ENCODE measurements at places on chromosomes 12 and 14.

DNA sequence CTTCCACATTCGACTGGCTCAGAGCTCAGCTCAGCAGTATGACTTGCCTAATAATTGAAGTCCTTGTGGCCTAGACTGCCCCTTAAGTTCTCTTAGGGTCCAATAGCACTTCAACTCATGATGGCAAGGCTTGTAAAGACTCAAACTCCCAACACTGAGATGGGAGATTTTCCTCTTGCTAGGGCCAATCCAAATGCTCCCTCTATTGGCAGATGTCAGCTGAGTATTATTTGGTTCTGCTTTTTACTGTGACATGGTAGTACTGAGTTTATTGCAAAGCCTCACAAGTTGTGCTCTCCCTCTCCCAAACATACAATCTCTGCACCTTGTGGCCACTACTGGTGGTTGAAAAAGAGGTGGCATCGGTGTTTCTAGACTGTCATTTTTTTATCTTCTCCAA, 164.2 kb downstream of the ALG10 start:
- DNase-seq = no peak

- no peak for DNase-seq
Measured at GRCh38 chr12:62646566-62646965, 179.9 kb downstream of the MON2 start.

DNA sequence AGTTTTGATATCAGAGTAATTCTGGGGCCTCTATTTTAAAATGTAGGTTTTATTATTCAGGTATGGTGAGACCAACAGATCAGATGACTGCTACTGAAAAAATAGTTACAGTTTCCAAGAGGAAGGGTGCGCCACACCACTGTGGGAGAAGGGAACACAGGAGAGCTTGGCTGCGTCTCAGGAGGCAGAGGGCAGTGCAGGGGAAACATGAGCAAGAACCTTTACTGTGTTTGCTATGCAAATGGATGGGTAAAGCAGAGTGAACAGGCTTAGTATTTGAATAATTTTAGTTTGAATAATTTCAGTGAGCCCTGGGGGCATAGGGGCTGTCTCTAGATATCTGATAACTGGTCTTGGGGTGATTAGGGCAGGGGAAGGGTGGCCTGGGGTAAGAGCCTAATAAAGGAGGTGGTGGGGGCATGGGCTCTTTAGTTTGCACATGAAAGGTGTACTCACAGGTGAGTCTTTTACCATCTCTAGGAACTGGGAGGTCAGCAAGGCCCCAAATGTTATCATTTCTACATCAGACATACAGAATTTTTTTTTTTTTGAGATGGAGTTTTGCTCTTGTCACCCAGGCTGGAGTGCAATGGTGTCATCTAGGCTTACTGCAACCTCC, 196.8 kb upstream of the NEDD1 start:
- DNase-seq = no peak

GRCh38 chr12:68358532-68359485, 26.6 kb upstream of the MDM1 start:
- peak; percentile 90 for DNase-seq

GRCh38 chr12:57072661-57073060, 5.9 kb downstream of the NEMP1 start:
- no peak for DNase-seq

DNA sequence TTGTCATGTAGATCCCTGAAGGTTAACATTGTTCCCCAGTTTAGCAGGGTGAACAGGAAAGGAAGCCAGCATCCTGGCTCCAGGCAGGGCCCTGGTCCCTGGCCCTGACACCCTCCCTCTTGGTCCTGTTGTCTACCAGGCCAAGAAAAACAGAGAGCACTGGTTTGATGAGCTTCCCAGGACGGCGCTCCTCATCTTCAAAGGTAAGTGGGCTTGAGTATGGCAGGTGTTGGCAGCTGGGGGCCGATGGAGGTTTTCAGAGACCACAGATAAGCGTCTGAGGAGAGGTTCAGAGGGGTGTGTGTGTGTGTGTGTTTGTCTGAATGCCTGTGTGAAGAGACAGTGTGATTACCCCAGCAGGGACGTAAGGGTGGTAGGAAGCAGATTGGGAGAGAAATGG, 56.3 kb downstream of the SLC8B1 start:
- DNase-seq = no peak

GRCh38 chr12:95440401-95440800, 33.6 kb upstream of the METAP2 start:
- DNase-seq = peak; percentile 5

DNA sequence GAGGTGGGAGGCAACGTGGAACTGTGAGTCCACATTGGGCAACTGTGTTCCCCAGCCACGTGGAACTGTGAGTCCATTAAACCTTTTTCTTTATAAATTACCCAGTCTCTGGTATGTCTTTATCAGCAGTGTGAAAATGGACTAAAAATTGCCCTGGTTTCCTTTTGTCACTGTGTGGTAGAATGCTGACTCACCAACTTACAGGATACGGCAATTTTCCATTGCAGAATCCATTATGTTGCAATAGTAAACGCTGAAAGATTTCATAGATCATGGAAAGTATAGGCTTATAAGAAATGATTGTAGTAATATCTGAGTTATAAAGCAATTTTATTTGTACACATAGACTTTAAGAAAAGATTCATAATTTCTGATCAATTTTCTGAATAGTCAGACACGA, 93.0 kb downstream of the GTF2A1 start:
- peak; percentile 51 for DNase-seq

- no peak for DNase-seq
Measured at GRCh38 chr12:119710965-119711551, 43.1 kb downstream of the PRKAB1 start.

- no peak for DNase-seq
Measured at GRCh38 chr12:47782372-47782770, 9.3 kb downstream of the SLC48A1 start.

DNA sequence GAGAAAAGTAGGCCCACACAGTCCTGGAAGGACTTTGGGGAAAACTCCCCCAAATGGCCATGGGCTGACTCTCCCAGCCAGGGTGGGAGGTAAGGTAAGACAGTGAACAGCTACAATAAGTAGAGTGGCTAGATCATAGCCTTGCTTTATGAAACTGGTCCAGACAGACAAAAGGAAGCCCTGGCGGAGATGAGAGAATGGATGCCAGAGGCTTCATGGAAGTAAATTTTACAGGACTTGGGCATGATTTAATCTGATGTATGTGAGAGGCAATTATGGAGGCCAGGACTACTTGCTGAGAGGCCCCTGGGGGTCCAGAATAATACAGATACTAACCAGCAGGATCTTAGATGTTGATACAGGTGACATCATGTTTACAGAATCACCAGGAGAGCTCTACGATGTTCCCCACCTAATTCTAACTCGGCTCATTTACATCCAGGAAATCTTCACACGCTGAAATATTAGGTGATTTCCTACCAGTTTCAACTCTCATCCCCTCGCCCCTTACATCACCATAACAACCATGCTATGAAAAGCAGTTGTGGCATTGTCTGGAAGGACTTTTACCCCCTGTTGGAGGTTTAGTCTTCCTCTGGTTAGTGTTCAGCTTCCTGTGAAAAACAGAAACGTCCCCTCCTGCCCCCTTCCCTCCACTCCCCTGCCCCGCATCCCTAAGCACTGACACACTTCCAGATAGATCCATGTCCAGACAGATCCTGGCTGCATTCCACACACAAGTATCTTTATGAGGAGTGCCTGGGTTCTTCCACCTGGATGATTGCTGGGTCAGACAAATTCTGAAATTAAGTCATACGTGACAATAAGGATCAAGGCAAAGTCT, 39.5 kb upstream of the NT5DC3 start:
- DNase-seq = no peak

DNA sequence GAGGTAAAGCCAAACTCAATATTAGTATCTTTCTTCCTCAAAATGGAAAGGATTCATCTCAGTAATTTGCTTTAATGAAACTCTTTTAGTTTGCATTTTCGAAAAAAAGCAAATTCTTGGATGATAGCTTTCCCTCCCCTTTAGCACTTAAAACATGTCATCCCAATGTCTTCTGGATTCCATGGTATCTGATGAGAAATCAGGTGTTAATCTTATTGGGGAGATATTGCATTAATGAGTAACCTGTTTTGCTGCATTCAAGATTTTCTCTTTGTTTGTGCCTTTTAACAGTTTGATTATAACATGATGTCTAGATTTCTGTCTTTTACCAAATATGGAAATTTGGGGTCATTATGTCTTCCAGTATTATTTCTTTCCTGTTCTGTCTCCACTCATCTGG, 405.1 kb upstream of the FOXG1 start:
- DNase-seq = no peak

DNA sequence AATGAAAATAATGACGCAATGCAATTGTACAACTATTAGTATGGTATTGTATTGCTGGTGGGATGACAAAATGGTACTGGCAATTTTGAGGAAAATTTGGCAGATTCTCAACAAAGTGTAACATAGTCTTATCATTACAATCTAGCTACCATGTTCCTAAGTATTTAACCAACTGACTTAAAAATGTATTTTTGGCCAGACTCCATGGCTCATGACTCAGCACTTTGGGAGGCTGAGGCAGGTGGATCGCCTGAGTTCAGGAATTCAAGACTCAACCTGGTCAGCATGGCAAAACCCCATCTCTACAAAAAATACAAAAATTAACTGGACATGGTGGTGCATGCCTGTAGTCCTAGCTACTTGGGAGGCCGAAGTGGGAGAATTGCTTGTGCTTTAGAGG, 1409.5 kb downstream of the AACS start:
- no peak for DNase-seq

DNA sequence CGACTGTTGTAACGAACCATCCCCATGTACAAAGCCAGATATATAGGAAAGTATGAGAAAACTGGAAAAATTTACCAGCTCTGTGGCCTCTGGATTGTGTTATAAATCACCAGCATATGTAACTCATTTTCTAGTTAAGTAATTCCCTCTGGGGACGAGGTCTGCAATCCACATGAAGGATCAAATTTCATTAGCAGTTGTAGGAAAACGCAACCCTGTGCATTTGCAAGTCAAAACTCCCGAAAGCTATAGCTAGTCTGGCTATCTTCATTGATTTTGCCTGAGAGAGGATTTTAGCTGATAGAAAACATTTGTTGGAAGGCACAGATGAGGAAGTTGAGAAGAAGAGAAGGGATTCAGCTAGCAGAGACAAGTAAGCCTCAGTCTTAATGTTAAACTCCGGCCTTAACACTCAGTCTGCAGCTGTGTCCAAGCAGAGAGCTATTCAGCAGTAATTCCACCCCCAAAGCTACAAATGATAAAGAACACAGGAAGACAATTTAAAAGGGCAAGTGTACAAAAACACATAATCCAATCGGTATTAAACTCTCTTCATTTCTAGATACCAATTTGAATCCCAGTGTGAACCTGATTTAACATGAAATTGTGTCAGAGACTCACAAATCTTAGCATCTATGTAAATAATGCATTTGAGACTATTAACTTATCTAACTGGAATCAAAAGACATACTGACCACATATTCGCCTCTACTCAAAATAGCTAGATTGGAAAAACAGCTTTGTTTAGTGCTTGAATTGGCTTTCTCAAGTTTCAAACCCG, 54.2 kb upstream of the CERS5 start:
- peak; percentile 90 for DNase-seq

DNA sequence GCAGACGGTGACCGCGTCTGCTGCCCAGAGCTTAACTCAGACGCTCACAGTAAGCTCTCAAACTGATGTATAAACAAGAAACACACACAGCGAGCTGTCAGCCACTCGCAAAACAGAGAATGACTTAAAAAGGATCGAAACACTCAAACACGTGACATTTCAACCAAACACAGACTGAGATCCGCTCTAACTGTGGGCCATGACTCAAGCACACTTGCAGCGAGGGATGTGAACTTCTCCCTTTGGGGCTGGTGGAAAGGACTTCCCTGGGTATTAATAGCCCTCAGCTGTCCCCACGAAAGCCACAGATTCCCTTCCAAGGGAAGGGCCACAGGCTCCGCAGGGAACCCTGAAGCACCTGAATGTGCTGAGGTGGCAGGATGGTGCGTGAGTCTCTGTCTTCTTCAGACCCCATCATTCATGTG, 29.1 kb downstream of the CCDC88C start:
- no peak for DNase-seq

- no peak for DNase-seq
Measured at GRCh38 chr12:16606991-16607390, 1.0 kb upstream of the LMO3 start.

- no peak for DNase-seq
Measured at GRCh38 chr12:90936230-90937005, 18.6 kb downstream of the CCER1 start.

- DNase-seq = no peak
Measured at GRCh38 chr14:96951511-96951910, 154.3 kb downstream of the VRK1 start.

DNA sequence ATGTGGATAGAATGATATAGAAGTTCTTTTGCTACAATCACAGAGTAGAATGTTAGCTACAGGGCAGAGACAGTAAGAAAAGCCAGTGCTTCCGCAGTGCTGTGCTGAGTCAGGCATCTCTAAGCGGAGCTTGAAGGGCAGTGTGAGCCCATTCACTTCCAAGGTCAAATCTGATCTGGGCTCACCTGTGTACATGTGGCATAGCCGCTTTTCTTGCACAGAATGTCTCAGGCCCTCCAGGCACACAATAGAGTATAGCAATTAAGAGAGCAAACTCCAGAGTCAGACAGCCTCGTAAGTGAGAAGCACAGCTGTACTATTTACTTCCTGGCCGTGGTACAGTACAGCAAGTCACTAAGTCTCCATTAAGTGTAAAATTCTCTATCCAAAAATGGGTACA, 26.8 kb downstream of the CORO1C start:
- no peak for DNase-seq

GRCh38 chr12:26783131-26783526, 49.9 kb downstream of the ITPR2 start:
- DNase-seq = no peak

DNA sequence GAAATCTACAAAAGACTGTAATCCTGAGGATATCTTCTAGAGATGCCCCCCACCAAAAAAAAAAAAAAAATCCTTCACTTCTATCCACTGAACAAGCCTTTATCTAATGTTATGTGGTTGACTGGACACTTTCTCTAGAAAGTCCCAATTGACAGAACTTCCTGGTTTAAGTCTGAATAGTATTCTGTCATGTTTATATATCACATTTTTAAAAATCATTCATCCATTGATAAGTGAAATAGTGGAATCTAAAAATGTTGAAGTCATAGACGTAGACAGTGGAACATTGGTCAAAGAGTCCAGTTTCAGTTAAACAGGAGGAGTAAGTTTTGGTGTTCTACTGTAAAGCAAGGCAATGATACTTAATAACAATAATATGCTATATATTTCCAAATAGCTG, 297.0 kb downstream of the SSPN start:
- no peak for DNase-seq

GRCh38 chr12:30719060-30719459, 23.4 kb upstream of the IPO8 start:
- DNase-seq = peak; percentile 50

- no peak for DNase-seq
Measured at GRCh38 chr12:46950094-46950493, 124.3 kb upstream of the SLC38A4 start.

DNA sequence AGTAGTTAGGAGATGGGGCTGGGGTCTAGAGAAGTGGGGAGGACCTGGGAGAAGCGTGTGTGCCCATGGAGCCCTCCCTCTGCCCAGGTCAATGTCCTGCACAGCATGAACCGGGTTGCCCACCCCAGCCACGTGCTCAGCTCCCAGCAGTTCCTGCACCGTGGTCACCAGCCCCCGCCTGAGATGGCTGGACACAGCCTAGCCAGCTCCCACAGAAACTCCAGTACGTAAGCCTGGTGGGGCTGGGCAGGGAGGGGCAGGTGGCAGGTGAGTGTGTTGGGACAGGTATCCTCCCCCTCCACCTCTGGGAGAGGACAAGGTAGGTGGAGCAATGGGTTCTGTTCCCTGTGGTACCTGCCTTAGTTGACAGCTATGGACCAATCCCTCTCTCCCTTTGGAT, 20.7 kb downstream of the CLSTN3 start:
- DNase-seq = no peak

- no peak for DNase-seq
Measured at GRCh38 chr14:24674204-24674970, 40.4 kb upstream of the GZMB start.

Measured in fibroblast of pulmonary artery (primary cell).